ENCODE measurements at places on chromosomes 13 and 19.

- DNase-seq, result no peak
Measured at GRCh38 chr19:38667661-38668171, 20.3 kb downstream of the ACTN4 start.

DNA sequence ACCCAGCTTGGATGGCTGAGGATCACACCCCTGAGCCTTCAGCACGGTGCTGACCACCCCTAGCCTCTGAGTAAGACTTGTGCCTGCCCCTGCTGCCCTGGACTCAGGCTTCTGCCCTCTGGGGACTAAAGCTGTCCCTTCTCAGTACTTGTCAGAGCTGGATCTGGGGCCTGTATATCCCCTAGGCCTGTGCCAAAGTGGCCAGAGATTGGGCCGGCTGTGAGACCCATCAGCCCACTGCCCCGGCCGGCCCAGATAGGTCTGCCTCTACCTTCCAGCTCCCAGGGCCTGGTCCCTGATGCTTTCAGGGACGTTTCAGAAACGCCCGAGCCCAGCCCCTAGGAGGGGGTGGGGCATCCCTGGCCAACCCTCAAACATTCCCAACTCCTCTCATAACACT, 137.8 kb downstream of the ZDHHC20 start:
- no peak for DNase-seq

DNA sequence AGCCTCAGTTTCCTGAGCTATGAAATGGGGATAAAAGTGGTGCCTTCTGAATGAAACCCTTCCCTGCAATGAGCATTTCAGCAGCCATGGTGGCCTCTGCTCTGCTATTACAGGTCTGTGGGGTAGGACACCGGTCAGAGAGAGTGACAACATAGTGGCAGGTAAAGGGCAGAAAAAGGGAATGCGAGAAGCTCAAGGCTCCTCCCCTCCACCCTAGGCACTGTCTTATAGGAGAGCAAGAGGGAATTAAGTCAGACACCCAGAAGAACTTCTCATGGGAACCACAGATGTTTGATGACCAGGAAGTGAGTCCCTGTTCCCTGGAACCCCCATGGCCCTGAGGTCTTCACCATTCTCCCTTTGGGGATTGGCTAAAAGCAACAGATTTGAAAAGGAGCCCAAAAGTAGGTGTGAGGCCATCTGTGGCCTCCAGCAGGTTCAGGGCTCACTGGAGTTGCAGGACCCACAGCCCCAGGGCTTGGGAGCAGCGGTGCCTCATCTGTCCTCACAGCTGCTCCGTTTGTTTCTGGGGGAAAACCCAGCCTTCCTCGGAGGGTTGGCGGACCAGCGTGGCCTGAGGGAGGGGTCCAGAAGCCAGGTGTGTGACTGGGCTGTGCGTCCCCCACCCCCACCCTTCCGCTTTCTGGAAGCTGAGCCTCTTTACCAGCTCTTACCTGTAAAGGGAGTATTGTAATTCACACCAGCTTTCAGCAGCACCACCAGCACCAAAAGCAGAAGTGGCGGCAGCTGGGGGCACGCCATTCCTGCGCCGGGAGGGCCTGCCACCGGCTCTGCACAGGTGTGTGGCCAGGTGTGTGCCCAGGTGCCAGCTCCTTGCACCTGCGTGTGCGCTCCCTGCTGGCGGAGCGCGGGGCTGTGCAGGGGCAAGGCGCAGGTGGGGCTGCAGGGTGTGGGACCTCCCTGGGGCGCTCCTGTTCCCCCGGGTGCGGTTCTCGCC, 19.4 kb downstream of the IQCN start:
- no peak for DNase-seq

DNA sequence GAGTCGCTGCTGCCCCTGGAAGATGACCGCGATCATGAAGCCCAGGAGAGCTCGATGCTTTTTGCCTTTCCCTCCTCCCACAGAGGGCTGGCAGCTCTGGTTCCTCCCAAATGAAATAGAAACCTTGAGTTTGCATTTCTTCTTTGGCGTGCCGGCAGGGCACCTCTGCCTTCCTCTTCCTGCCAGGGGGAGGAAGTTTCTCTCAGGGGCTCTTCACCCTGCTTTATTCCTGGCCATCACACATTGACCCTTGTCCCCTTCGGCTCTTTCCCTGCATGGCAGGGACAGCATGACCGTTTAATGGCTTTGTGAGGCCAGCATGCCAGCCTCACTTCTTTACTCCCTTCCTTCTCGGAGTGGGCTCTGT, 47.9 kb downstream of the ACTN4 start:
- no peak for DNase-seq

GRCh38 chr19:17244618-17245534, 843 bp downstream of the NR2F6 start:
- no peak for DNase-seq

GRCh38 chr19:40144947-40145748, 46.1 kb upstream of the MAP3K10 start:
- DNase-seq, result no peak

DNA sequence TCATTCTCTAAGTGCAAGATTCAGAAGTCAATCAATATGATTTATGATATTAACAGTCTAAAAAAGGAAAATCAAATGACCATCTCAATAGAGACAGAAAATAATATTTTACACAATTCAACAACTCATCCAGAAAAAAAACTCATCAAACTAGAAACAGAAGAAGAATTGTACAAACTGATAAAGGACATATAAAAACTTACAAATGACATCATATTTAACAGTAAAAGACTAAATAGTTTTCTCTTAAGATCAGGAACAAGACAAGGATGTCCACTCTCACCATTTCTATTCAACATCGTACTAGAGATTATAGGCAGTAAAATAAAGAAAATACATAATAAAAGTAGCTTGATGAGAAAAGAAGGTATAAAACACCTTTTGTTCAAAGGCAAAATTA, 527.3 kb downstream of the DACH1 start:
- DNase-seq, result no peak

- no peak for DNase-seq
Measured at GRCh38 chr19:40433391-40434216, 7.8 kb upstream of the SERTAD1 start.

GRCh38 chr13:76764429-76764828, 121.8 kb downstream of the KCTD12 start:
- no peak for DNase-seq

DNA sequence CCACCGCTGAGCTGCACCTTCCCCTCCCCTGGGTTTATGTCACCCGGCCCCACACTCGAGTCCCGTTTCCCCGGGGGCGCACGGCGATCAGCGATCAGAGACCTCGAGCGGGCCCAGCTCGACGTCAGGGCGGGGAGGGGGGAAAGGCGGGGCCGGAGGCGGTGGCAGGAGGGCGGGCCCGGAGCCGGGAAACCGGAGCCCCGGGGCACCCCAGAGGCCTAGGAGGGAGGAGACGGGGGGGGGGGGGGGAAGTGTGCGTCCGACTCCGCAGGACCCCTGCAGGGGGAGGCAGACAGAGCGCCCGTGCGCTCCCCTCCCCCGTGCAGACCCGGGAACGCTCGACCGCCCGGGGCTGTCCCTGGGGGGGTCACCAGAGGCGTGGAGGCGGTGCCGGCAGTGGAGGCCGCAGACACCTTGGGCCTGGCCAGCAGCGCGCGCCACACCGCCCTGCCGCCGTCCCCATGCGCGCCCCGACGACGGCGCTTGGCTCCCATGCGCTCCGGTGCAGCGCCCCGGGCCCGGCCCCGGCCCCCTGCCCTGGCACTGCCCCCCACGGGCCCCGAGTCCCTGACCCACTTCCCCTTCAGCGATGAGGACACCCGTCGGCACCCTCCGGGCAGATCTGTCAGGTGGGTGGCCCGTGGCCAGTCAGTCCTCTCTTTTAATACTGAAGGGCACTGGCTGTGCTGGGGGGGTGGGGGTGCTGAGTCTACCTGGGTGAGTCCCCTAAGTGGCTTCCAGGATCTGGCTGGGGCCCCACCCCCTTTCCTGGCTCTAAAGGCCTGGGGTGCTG, 11.8 kb downstream of the PDE4A start:
- DNase-seq, result no peak

DNA sequence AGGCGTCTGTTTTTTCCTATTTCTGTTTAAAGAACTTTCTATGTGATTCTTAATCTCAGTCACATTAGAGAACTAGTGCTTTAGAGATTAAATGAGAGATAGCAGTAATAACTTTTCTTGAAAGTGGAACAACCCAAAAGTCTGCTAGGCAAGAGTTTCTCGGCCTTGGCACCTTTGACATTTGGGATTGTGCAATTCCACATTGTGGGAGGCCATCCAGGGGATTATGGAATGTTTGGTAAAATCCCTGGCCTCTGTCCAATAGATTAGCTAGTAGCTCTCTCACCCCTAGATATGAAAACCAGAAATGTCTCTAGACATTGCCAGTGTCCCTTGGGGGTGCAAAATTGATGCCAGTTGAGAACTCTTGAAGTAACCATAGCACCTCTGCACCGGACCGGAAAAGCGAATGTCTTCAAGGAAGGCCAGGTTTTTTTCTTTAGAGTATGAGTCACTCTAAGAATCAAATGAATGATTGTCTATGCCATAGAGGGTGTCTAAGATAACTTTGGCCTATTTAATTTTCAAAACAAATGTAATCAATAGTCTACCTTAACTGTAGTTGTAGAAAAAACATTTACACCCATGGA, 45.0 kb upstream of the IL17D start:
- no peak for DNase-seq

GRCh38 chr13:22451327-22451741, 729.4 kb upstream of the SGCG start:
- DNase-seq, result no peak

GRCh38 chr13:56501750-56502149, 639.0 kb upstream of the PRR20A start:
- DNase-seq, result no peak
